ENCODE measurements at places on chromosomes 2 and 18. TPM values are rescaled to one million over a fixed set of nuclear protein-coding genes. Genes with fewer than 3 reads are reported as not detected.

Gene MALL
- not detected for polyA plus RNA-seq

Gene TP53I3
- 1.3 TPM for polyA plus RNA-seq

Gene UPP2
- 0.90 TPM for polyA plus RNA-seq

Gene SLC38A11
- polyA plus RNA-seq: 1.0 TPM

Gene GALNT5
- polyA plus RNA-seq: 0.12 TPM

Gene EFEMP1
- 18.0 TPM for polyA plus RNA-seq

Gene AMER3
- polyA plus RNA-seq: 0.70 TPM

Gene GATA6
- not detected for polyA plus RNA-seq

Gene SPC25
- 7.0 TPM for polyA plus RNA-seq

Gene ACOXL
- polyA plus RNA-seq: not detected

Gene TSPYL6
- polyA plus RNA-seq: not detected

Gene SALL3
- polyA plus RNA-seq: 0.31 TPM

Gene REG3G
- polyA plus RNA-seq: not detected

Gene SLC5A7
- polyA plus RNA-seq: not detected

Gene TDRD15
- not detected for polyA plus RNA-seq

Gene RAD51AP2
- 0.46 TPM for polyA plus RNA-seq

Gene PSTPIP2
- 1.6 TPM for polyA plus RNA-seq

Gene SP110
- 10.6 TPM for polyA plus RNA-seq

Gene MC5R
- polyA plus RNA-seq: not detected

Gene FAM237A
- 7.1 TPM for polyA plus RNA-seq

Gene NYAP2
- 0.43 TPM for polyA plus RNA-seq

Gene VAMP8
- 1.6 TPM for polyA plus RNA-seq

Gene CCDC102B
- 26.7 TPM for polyA plus RNA-seq

Gene CDK15
- polyA plus RNA-seq: not detected

Gene GREB1L
- polyA plus RNA-seq: 5.0 TPM

Gene SLC16A14
- 37.5 TPM for polyA plus RNA-seq

Gene CKAP2L
- polyA plus RNA-seq: not detected

Gene ANKRD30B
- polyA plus RNA-seq: 2.1 TPM

Gene ST6GAL2
- polyA plus RNA-seq: 15.0 TPM

Gene ATOH8
- not detected for polyA plus RNA-seq

Gene ATP8B1
- not detected for polyA plus RNA-seq

Gene PDE11A
- polyA plus RNA-seq: not detected

Gene HAAO
- not detected for polyA plus RNA-seq

Gene OBSL1
- polyA plus RNA-seq: 14.0 TPM

Gene KCNG2
- not detected for polyA plus RNA-seq

Gene ABCB11
- 0.03 TPM for polyA plus RNA-seq

Gene ALLC
- 0.78 TPM for polyA plus RNA-seq

Gene APOB
- polyA plus RNA-seq: not detected

Gene EMX1
- polyA plus RNA-seq: not detected

Gene COL3A1
- 0.73 TPM for polyA plus RNA-seq

Gene PCBP1
- polyA plus RNA-seq: 92.2 TPM

Gene PKDCC
- not detected for polyA plus RNA-seq

Gene FER1L5
- not detected for polyA plus RNA-seq

Gene AQP4
- polyA plus RNA-seq: 71.7 TPM

Gene MRPL33
- polyA plus RNA-seq: 616 TPM

Gene FRZB
- polyA plus RNA-seq: 2.3 TPM

Gene WNT10A
- not detected for polyA plus RNA-seq

Gene FBLN7
- polyA plus RNA-seq: 6.8 TPM

Gene TCF7L1
- 1.3 TPM for polyA plus RNA-seq

Gene POMC
- not detected for polyA plus RNA-seq

Measured in Purkinje cell (primary cell).